Heart right ventricle (tissue), 16 donors: ENCODE measurements at places on chromosomes 12 and 14. TPM values are rescaled to one million over a fixed set of nuclear protein-coding genes. Genes with fewer than 3 reads are reported as not detected.

GRCh38 chr12:48910196-48910595, 15.1 kb downstream of the FKBP11 start:
- H3K36me3 ChIP-seq: no peaks in the 10 kb centered on the region
- H3K4me3 ChIP-seq: no peak overlapping the region
- H3K27me3 ChIP-seq: no peaks in the 10 kb centered on the region
- DNase-seq: no peak
- no peak overlapping the region for H3K27ac ChIP-seq

DNA sequence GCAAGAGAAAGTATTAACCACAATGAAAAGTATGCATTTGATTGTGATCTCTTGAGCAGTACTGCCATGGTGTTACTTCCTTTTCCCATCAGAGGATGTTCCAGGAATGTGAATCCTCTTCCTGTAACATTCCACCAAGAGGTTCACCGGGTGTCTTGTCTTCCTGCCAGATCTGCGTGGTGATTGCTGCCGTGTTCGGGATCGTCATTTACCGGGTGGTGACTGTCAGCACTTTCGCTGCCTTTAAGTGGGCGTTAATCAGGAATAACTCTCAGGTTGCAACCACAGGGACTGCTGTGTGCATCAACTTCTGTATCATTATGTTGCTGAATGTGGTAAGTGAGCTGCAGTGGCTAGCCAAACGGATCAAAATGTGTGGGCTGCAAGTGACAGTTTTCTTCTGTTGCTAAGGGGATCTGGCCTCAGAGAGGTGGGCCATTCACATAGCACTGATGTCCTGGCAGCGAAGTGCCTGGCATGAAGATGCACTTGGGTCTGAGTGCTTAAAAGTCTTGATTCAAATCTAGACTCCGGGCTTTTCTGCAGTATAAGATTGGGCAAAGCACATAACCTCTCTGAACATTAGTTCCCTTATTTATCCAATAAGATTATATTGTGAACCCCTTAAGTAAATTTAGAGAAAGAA, 123.4 kb downstream of the SLC5A8 start:
- H3K27ac ChIP-seq: no peak overlapping the region
- no peaks in the 10 kb centered on the region for H3K4me1 ChIP-seq
- no peak overlapping the region for H3K4me3 ChIP-seq

DNA sequence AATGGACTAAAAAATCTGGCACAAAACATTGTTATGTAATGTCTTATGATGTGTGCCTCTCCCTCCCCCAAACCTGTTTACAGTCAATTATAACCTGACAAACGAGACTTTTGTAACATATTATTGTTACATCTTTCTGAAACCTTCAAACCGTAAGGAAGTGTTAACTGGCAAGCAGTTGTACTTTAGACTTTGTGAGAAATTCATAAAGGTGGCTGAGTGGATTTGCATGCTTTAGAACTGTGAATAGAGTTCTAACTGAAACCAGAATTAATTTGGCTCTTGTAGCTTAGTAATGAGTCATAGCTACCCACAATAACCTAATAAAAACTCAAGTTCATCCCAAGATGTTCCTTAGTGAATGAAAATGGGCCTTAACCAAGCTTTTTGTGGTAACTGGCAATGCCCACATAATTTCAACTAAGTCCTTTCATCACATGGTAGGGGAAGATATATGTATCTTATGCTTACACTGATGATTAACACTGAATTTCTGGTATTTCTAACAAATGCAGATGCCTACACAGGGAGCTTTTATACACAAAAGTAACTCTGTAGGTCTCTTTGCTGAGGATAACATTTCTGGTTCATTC, 29.7 kb downstream of the RAD9B start:
- no peak for DNase-seq
- H3K36me3 ChIP-seq: peaks cover 25% of the 10 kb centered on the region
- peaks cover 29% of the 10 kb centered on the region for H3K4me1 ChIP-seq
- no peak overlapping the region for H3K27ac ChIP-seq

GRCh38 chr14:61472011-61472672, 150.8 kb downstream of the PRKCH start:
- DNase-seq: peak; percentile 54
- H3K36me3 ChIP-seq: no peaks in the 10 kb centered on the region
- no peaks in the 10 kb centered on the region for H3K27me3 ChIP-seq
- peak overlapping the region; percentile 83 for H3K27ac ChIP-seq

DNA sequence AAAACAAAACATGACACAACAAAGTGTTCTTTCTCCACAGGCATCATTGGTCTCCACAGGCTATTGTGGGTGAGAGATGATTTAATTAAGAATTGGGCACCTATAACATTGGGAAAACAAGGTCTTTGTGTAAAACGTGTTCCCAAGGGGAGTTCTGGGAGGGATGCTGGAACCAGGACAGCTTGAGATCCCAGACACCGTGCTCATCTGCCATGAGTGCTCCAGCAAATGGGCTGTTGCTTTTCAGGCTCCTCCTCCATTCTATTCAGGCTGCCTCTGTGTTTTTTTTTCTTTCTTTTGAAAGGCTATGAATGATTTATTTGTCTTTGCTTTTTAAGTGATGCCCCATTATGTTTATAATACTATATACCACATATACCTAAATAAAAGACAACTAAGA, 122.4 kb downstream of the DACT1 start:
- no peaks in the 10 kb centered on the region for H3K27me3 ChIP-seq
- no peak overlapping the region for H3K27ac ChIP-seq
- no peak overlapping the region for H3K4me3 ChIP-seq
- no peaks in the 10 kb centered on the region for H3K4me1 ChIP-seq
- no peaks in the 10 kb centered on the region for H3K36me3 ChIP-seq
- no peak for DNase-seq

DNA sequence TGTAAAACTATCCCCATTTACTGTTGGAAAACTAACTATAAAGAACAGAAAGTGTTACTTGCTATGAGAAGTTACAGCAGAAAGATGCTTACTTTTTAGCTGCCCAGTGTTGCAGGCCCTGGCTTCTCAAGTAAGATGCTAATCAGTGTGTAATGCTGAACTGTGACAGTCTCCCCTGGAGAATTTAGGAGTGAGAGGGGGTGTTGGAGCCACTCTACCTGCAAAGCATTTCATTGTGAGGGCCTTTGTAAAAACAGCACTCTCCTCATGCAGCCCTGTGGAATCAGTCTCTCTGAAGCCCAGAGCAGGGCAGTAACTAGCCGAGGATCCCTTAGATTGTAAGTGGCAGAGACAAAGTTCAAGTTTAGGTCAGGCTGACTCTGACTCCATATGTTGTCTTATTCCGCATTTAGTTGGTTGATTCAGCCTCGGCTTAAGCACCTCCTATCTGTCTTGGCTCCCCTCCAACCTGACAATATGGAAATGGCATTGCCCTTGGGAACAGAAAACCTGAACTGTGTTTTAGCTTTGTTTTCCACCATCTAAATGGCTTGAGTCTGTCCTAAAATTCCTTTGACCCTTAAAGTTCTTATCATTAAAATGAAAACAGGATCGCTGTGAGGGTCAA, 141.3 kb downstream of the PRKCH start:
- peaks cover 31% of the 10 kb centered on the region for H3K4me1 ChIP-seq
- DNase-seq: no peak
- H3K27ac ChIP-seq: peak overlapping the region; percentile 51
- H3K27me3 ChIP-seq: no peaks in the 10 kb centered on the region

GRCh38 chr14:60621386-60621785, 27.9 kb downstream of the SIX1 start:
- no peaks in the 10 kb centered on the region for H3K4me1 ChIP-seq
- no peak overlapping the region for H3K4me3 ChIP-seq
- no peaks in the 10 kb centered on the region for H3K27me3 ChIP-seq
- no peak for DNase-seq

GRCh38 chr12:124075841-124076240, 102.8 kb downstream of the ZNF664 start:
- no peaks in the 10 kb centered on the region for H3K27me3 ChIP-seq
- no peak overlapping the region for H3K27ac ChIP-seq
- no peak overlapping the region for H3K4me3 ChIP-seq
- no peaks in the 10 kb centered on the region for H3K36me3 ChIP-seq

DNA sequence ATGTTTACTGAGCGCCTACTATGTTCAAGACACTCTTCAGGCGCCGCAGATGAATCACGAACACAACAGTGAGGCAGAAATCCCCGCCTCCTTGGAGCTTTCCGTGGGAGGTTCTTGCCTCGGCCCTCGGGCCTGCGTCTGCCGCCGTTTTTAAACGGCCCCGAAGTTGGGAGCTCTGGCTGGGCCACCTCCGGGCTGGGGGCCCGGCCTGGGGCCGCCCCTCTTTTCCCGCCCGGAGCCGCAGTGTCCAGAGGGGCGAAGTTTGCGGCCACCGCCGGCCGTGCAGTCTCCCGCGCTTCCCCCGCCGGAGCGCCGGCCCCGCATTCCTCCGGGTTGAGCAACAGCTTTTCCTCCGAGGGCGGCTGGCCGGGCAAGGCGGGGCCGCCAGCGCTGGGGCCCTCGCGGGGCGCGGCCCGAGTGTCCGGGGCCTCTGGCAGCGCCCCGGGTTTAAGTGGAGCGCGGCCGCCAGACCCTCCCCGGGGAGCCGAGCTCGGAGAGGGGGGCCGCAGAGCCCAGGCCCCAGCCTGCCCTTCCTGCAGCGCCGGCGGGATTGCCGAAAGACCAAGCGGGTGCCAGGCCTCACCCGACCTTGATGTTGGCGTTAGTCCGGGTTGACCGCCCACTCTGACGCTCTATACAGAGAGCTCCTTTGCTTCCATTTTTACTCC, 18.7 kb upstream of the CTDSP2 start:
- H3K4me3 ChIP-seq: peak overlapping the region; percentile 62
- peak overlapping the region; percentile 93 for H3K27ac ChIP-seq
- peak; percentile 84 for DNase-seq
- no peaks in the 10 kb centered on the region for H3K27me3 ChIP-seq

Gene FOXA1
- not detected for polyA plus RNA-seq

Gene PZP
- 1.3 TPM for polyA plus RNA-seq
